ENCODE measurements at places on chromosomes 2 and 18.

DNA sequence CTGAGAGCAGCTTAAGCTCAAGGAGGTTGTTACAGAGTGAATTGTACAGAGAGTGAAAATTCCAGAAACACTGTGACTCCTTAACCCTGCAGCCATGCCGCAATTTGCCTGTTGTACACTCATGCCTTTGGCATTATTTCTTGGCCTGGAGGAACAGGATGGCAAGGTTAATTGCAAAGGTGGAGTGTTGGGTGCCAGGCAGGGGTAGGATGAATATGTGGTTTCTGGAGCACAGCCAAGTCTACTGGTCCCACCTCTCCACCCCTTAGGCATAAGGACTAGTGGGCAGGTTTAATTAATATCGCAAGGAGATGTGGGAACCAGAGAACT, 250.2 kb downstream of the LRRTM1 start:
- DNase-seq = no peak

- no peak for DNase-seq
Observed at GRCh38 chr18:38941711-38942561, 1376.3 kb upstream of the CELF4 start.

DNA sequence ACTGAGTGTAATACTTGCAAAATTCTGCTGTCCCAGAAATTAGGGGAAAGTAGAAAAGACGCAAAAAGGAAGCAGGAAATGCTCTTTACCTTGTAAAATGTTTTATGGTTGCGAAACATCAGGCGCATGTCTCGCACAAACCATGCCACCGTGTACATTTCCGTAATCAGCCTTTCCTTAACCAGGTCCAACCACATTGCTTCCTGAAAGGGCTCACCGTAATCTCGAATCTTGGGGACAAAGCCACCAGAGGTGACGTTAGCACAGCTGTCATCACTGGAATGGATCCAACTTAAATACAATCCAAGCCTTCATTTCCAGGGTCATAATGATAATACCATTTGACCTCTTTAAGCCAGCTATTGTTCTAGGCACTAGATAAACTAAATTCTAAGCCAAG, 49.3 kb downstream of the SP110 start:
- no peak for DNase-seq

- no peak for DNase-seq
Observed at GRCh38 chr2:231123362-231123898, 1.4 kb downstream of the HTR2B start.

GRCh38 chr18:910247-910646, 5.6 kb downstream of the ADCYAP1 start:
- no peak for DNase-seq

GRCh38 chr18:29652797-29653196, 1389.7 kb downstream of the DSC3 start:
- DNase-seq = no peak

GRCh38 chr2:160062292-160063005, at the start of gene PLA2R1:
Gene PLA2R1, minus strand, starts transcription at chr2:160062615. Its CDS starts 212 bp downstream, at chr2:160062403.
- peak; percentile 55 for DNase-seq

- DNase-seq = no peak
Observed at GRCh38 chr2:73728043-73728442, 9.1 kb downstream of the TPRKB start.

- DNase-seq = no peak
Observed at GRCh38 chr2:195632856-195633572, 24.0 kb upstream of the SLC39A10 start.

DNA sequence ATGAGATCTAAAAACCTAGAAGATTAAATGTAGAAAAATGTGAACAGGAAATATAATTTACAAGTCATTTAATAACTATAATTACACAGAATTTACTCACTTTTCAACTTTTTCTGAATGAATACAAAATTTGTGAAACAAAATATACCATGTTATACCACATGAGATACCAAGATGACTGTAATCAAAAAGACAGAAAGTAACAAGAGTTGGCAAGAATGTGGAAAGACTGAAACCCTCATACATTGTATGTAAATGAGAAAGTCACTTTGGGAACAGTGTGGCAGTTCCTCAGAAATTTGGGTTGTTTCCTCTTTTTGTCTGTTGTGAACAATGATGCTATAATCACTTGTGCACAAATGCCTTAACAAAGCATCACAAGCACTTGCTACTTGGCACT, 145.4 kb upstream of the ZNF804A start:
- no peak for DNase-seq

GRCh38 chr2:135975702-135976101, 9.7 kb downstream of the DARS1 start:
- DNase-seq = no peak

DNA sequence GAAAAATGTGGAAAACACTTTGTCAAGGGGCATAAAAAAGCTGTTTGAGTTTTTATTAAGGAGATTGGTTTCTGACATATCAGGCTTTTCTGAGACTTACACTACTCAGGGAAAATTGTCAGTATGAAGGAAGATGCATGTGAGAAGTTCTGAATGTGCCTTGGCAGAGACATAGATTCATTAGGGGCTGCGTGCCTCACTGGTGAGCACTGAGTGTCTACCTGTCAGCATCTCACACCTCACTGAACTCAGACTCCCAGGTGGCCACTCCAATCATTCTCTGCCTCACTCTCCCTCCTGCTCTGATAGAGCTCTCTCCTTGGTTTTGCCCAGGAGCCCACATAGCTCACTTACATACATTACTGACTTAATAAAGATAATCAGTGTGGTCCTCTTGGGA, 372.6 kb downstream of the LRRTM4 start:
- no peak for DNase-seq

- DNase-seq = no peak
Observed at GRCh38 chr2:216130346-216130971, 21.3 kb downstream of the XRCC5 start.

- peak; percentile 35 for DNase-seq
Observed at GRCh38 chr18:7789856-7790552, 222.9 kb downstream of the PTPRM start.

DNA sequence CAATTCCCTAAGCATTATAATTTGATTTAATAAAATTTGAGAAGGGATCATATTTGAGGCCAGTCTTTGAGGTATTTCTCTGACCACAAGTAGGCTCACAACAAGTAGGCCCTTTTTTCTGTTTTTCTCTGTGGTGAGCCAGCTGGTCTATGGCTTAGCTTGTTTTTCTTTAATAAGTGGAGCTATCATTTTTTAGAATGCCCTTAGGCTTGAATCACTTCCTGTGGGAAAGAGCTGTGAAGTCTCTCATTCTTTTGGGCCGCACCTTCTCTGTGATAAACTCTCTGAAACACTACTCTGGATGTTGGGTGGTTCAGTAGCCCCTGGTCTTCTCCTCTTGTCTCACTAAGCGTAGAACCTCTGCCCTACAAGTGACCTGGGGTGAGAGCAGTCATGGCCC, 235.9 kb downstream of the SUCLG1 start:
- no peak for DNase-seq

DNA sequence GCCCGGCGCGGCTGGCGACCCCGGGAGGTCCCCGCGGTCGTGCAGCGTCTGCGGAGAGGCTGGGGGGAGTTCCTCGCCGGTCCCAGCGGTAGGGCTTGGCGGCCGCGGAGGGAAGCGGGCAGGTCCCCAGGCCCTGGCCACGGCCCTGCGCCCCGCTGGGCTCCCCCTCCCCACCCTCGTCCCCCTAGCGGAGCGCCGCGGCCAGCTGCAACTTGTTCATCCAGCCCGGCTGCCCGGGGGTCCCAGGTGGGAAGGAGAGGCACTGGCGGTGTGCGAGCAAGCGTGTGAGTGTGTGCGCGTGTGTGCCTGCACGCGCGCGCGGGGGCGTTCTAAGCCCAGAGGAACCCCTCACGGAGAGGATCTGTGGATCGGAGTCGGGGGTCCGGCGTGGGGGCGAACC, 1.3 kb downstream of the PTPRM start:
- DNase-seq = no peak

GRCh38 chr2:38108907-38109731, 33.2 kb upstream of the CYP1B1 start:
- DNase-seq = peak; percentile 31

DNA sequence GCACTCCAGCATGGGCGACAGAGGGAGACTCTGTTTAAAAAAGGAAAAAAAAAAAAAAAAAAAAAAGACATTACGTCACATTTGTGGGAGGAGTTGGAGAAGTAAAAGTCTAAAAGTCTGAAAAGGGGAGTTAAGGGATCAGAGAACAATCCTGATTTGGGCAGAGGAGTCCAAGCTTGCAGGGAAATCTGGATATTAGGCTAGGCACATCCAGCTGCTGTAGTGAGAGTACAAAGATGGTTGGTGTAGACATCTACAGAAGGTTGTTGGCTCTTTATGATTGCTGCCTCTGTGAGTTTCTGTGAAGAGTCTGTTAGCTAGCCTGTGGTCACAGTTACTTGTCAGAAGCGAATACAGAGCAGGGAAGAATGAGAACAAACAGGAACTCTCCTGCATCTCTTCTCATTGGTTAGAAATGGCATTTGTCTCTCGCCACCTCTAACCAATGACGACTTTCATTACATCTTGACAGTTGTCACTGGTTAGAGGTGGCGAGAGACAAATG, 3.3 kb upstream of the OSBPL6 start:
- DNase-seq = no peak

- no peak for DNase-seq
Observed at GRCh38 chr2:54366487-54367280, 89.4 kb upstream of the SPTBN1 start.

- no peak for DNase-seq
Observed at GRCh38 chr2:23664066-23664788, 262.7 kb downstream of the ATAD2B start.

- DNase-seq = no peak
Observed at GRCh38 chr2:15615301-15615920, 23.7 kb downstream of the DDX1 start.

GRCh38 chr2:79005216-79005615, 20.3 kb upstream of the REG3G start:
- no peak for DNase-seq

DNA sequence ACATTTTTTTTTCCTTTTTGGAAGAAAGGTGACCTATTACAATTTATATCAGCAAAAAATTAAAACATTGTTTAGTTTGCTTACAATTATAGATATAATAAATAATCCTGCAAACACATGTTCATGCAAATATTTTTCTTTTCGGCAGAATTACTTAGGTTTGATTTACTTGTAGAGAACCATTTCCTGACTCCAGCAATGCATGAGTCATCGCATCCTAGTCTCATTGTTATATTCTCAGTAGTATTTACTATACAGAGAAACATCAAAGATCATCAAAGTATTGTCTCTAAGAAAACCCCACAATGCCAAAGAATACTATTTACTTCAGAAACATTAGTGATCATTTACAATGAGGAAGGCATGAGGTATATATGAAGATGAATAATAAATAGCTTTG, 40.4 kb upstream of the MTIF2 start:
- DNase-seq = peak; percentile 40

DNA sequence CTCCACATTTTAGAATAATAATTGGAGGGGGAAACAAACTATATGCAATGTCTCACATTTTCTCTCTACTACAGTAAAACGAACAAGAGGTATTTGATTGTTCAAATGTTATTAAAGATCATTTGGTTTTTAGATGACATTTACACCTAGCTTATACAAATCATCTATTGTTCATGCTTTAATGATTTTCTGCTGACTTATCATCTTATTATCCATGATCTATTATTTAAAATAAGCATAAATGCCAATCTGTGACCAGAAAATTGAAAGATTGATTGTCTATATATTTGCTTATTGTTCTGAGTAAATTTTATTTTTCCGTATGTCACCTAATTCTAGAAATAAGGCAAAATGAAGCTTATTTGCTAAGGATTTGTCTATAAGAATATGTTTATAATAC, 537.2 kb downstream of the KCNJ3 start:
- no peak for DNase-seq

DNA sequence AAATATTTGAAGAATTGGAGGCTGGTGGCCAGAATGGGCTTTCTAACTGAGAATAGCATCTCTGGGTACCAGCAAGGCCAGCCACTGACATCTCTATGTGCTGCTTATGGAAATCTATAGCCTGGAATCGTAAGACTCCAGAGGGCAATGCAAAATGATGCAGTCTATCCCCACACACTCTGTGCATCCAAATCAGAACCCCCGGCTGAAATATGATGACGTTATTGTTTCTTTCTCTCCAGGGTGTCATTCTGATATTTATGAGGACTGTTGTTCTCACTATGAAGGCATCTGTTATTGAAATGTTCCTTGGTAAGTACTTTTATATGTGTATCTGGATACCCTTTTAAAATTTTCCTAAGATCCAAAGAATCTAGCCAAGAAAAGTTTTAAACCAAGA, 19.6 kb downstream of the VIT start:
- no peak for DNase-seq

GRCh38 chr2:12006850-12007249, 260.4 kb downstream of the LPIN1 start:
- DNase-seq = no peak

- DNase-seq = no peak
Observed at GRCh38 chr2:202035941-202036372, 2.3 kb downstream of the FZD7 start.

- no peak for DNase-seq
Observed at GRCh38 chr2:44104855-44105271, 63.8 kb upstream of the PPM1B start.

- peak; percentile 50 for DNase-seq
Observed at GRCh38 chr2:171086352-171087290, 74.1 kb downstream of the TLK1 start.

DNA sequence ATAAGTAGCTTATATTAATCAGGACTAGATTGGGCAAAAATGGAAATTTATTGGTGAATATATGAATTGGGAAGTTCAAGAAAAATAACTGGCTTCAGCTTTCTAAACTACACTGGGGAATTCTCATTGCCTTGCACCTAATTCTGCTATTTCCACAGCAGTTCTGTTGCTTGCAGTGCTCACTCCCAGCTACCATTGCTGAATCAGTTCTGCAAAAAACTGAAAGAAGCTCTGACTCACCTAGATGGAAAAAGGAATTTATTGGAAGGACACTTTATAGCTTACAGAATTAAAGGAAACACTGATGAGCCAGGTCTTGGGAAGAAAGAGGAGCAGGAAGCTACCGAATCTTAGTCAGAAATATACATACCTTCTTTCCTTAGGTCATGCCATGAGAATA, 60.3 kb upstream of the ACVR1 start:
- no peak for DNase-seq

DNA sequence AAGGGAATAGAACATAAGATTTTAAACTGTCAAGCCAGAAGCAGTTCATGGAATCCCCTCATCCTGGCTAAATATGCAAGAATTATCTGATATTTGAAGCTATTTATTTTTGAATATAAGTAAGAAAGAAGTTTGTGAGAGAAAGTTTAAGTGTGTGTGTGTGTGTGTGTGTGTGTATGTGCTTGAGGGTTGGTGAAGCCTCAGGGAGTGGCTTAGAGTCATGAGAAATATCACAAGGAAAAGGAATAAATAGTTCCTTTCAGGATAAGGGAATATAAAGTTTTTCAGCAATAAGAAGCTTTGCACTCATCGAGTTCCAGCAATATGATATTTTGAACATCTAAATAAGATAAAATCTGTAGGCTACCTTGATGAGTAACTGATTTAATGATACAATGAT, 359.6 kb downstream of the MEIS1 start:
- DNase-seq = no peak

GRCh38 chr2:159605441-159606178, 10.7 kb downstream of the BAZ2B start:
- no peak for DNase-seq

Data from ACHN (cell line).